ENCODE measurements at places on chromosomes 12 and 14.

DNA sequence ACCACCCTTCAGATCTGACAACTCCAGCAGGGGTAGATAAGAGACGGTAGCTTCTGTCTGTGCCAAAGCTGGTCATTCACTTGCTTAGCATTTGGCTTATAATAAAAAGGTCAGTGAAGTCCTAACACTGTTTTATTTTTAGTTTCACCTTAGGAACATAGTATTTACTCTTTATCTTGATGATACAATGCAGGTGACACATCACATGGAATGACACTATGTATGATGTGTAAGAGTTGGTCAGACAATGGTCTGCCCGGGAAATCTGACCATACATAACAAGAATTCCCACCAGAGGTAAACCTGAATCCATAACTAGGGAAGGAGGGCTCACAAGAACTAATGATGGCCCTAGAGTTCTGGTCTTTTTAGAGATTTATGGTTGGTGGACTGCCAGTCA is 66.6 kb downstream of the IFNG start:
- DNase-seq: no peak

DNA sequence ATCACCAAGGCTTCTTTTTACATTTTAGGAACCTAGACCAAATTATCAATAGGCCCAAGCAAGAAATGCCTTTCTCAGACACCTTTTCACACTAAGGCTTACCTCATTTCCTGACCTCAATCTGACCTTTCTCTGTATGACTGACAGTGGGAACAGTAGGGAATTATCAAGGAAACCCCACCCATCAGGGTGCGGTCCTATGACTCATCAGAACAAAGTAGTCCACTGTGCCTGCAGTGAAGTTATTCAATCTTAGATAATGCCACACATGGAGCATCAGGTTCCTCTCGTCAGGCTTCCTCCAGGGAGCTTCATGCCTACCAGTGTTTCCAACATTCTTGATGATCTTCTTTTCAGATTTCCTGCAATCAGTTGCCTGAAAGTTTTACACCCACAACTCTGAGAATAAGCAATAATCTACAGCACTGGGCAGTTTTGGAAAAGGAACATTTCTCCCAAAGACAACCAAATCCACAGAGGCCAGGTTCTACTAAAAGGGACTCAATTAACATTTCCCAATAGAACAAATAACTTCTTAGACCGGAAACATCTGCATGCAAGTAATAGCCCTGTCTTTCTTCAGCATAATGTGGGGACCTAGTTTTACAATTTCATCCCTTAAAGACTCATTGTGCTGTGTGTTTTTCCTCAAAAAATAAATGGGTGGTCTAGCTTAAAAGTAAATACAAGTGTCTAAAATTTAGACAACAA is 35.9 kb upstream of the TMTC2 start:
- DNase-seq: no peak

DNA sequence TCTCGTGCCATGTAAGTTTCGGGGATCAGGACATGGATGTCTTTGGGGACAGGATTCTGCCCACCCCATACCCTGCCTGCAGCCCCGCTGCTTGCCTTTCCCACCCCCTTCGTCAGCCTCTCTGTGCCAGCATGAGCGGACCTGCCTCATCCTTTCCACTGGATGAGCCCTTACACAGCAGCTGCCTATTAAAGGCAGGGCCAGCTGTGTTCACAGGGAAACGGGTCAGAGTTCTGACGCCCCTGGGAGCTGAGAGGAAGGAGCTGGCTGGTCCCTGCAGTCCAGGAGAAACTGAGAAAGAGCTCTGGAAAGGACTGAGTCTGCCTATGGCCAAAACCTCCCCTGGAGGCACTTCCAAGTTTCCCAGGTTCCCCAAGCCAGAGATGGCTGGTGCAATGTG is 83.5 kb upstream of the NCOR2 start:
- no peak for DNase-seq

DNA sequence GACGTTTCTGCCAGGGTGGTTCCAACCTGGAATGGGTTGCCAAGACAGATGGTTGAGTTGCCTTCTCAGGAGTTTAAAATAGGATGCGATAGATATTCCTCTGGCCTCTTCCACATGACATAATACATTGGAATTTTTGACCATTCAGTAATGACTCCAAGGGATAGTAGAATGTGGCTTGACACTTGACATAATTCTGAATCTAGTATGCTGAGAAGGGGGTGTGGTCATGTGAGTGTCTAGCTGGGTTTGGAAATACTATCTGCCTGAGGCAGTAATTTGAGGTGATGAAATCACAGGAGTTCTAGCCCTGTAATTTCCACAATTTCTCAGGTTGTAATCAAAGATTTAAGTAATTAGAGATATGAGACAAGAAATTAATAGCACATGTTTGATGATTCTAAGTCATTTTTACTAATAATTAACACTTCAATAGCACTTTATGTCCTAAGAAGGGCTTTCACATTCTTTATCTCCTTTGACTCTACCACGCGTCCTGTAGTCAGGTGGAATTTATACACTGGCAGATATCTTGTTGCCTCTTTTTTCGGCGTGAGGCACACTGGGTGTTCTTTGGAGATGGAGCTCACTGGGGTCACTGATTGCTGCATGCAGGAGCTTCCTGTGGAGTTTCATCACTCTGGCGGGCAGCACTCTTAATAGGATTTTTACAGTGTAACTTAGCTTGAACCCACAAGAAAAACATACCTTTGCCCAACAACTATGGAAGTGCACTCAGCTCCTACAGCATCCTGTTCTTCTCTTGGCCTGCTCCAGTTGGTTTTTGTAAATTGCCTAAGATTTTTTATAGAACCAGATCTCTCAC is 3.2 kb upstream of the AMIGO2 start:
- DNase-seq: no peak
